ELF-1 (cell line): ENCODE measurements at places on chromosomes 11 and 22.
A peak's percentile ranks its signal among the peaks of the same experiment; 100 is the strongest.

GRCh38 chr11:122617297-122617696 is 38.2 kb upstream of the UBASH3B start:
- no peak for DNase-seq

DNA sequence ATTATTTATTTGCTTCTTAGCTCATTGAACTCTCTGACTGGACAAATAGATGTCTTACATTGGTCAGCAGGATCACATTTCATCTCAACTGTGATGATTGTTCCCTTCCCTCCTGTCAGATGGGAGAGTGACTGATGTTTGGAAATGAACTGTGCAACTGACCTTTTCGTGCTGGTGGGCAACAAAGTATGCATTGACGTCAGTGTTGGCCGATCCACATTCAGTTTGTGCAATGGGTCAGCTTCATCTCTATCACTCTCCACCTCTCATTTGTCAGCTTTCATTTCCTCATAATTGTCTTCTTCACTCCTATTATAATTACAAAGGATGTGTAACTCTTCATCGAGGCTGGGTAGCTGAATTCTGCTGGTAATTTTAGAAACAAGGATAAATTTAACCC is 71.3 kb downstream of the PPP2R1B start:
- DNase-seq, result no peak

DNA sequence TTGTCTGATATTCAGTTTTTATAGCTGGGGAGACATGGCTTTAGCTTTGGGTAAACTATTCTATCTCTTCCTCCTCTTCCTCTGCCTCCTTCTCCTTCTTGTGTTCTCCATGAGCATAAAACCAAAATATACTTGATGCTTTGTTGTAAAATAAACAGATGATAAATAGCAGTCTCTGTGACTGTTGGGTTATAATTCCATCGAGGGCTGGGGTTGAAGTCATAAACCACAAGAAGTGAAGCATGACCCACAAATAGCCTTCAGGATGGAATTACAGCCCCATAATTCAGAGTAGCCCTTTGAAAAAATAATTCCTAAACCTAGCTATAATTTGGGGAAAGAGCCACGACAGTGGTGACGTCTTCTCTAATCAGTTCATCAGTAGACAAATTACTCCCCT is 177.7 kb downstream of the SNX19 start:
- no peak for DNase-seq

DNA sequence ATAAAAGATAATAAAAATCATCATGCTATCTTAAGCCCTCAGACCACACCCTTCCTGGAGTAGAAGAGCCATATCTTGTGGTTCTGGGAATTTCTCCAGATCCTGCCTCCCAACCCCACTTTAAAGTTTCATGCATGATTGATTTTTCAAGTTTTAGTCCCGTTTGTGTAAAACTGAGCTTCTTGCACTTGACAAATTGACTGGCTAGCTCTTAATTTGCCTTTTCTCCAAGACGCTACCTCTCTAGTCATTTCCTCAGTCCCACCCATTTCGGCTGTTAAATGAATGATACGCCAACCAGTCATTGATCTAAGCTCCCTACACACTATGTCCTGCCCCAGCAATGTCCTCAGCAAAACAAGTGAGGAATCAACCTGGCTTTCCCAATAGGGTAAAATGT is 71.8 kb upstream of the TEAD1 start:
- no peak for DNase-seq

DNA sequence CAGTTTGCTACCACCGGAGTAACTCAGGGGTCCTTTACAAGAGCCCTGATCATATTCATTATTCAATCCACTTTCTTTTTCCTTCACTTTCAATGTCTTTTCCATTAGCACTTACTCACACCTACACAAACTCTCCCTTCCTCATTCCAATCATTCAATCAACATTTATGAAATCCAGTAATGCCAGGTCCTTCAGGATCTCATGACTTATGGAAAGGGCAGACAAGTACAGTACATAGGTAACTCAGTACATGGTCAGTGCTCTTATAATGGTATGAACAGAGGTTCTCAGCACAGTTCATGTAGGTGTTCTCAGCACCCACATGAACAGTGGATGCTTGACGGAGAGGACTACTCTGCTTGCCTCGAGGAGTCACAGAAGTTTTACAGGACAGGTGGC is 106.6 kb downstream of the USP35 start:
- no peak for DNase-seq

- DNase-seq, result peak; percentile 77
Observed at GRCh38 chr11:61694946-61695706, 14.9 kb downstream of the DAGLA start.

DNA sequence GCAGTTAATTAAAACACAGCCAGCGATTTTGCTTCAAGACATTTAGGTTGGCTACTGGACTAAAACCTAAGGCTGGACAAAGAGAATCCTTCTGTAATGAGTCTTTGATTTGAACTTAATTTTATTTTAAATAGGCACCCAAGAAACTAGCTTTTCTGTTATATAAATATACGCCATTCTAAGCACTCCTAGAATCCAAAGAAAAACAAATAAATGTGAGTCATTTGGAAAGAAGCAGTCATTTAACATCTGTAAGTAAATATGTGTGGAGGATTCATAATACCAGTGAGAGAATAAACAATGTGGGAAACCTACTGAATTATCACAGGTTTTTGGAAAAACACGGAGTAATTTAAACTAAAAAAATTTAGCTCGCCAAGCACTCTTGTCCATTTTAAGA is 1.2 kb upstream of the TECTA start:
- no peak for DNase-seq

DNA sequence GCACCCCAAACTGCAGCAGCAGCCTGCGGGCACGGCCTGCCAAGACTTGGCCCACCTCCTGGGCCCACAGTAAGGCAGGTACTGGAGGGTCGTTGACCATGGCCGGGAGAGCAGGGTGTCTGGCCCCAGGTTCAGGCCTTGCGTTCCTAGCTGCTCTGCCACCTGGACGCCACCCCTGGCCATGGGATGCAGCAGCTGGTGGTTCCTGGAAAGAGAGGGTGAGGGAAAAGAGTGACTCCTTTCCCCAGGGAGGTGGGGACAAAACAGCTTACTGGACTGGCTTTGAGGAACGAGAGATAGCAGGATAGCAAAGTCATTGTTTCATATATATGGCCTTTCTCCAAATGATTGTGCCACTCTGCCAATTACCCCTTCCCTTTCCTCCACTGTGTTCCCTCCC is 1.8 kb downstream of the BSCL2 start:
- DNase-seq, result no peak

DNA sequence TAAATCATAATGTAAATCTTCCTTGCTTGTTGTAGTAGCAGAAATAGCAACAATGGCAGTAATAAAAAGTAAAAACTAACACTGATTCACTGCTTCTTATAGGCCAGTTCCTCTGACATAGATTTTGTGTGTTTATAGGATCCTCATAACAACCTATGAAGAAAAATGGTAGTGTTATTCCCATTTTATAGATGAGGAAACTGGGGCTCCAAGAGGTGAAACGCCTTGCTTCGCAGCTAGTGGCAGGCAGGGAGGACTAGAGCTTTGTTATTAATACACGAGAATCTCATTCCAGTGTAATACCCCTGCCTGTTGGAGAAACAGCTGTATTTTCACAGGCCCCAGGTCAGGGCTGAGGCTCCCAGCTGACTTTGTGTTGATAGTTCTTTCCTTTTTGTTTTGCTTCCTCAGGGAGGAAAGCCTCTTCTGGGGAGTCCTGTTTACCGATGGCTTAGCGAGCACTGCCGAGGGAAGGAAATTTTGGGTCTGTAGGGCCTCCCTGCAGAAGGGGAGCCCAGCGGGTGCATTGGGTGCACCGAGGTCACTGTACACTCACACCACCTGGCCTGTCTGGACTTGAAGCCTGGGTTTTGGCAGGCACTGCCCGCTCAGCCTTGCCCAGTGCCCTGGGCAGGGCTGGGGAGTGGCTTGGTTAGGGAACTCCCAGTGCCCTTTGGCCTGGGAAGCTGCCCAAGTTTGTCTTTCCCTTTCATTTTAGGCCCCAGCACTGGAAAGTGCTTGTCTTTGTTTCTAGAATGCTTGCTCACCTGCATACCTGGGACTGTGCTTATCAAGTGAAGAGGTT is 13.5 kb downstream of the KIAA1671 start:
- DNase-seq, result peak; percentile 37
